OCI-LY7 (cell line): ENCODE measurements at places on chromosomes 12 and 14. TPM values are rescaled to one million over a fixed set of nuclear protein-coding genes. Genes with fewer than 3 reads are reported as not detected.
A peak's percentile ranks its signal among the peaks of the same experiment; 100 is the strongest.

MNAT1 gene
- 60.9 TPM in 2 replicates for total RNA-seq

GNB3 gene
- total RNA-seq = 20.4 and 23.7 TPM in 2 replicates

FITM1 gene
- total RNA-seq = 0.97 and 1.4 TPM in 2 replicates

TMCC3 gene
- total RNA-seq = 9.4 and 10.5 TPM in 2 replicates

RAB15 gene
- not detected in 2 replicates for total RNA-seq

RAB5B gene
- 47.2 and 50.5 TPM in 2 replicates for total RNA-seq

PLBD1 gene
- total RNA-seq = 0.61 TPM in 1 of 2 replicates, not detected in the other

DYNLL1 gene
- 296 and 321 TPM in 2 replicates for total RNA-seq

OLR1 gene
- total RNA-seq = not detected in 2 replicates

GRCh38 chr12:121050725-121051124, 11.7 kb upstream of the OASL start:
- no peak for DNase-seq

GRCh38 chr14:95668235-95668772, 17.9 kb upstream of the TCL1B start:
- peak; percentile 46 for DNase-seq

GRCh38 chr12:102371165-102371564, 109.2 kb downstream of the IGF1 start:
- no peak for DNase-seq

GRCh38 chr12:3250034-3250433, 172.9 kb downstream of the TSPAN9 start:
- DNase-seq = no peak

GRCh38 chr14:79627058-79627457, 584.2 kb downstream of the DIO2 start:
- no peak for DNase-seq

DNA sequence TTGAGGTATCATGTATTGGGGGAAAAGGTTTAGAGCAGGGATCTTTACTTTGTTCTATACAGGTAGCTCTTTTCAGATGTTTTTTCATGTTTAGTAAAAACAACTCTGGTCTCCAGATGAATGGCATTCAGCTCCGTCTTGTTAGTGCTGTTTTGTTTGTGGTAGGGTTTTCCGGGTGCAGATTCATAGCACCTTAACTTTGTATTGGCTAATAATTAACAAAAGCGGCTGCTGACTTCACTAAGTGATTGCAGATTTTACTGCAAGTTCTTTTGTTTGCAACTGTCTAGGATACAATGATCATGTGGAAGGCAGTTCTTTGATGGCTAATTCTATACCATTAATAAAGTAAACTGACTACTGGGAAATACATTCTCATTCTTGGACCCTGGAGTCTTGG, 32.2 kb upstream of the BHLHE41 start:
- no peak for DNase-seq

DNA sequence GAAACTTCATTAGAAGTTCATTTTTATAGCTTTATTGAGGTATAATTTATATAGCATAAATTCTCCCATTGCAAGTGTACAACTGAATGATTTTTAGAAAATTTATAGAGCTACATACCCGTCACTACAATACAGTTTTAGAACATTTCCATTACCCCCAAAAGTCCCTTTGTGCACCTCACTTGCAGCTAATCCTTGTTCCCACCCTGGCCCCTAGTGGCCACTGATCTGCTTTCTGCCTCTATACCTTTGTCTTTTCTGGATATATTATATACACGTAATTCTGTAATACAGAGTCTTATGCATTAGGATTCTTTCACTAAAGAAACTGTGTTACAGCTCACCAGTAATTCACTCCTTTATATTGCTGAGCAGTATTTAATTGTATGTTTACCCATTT, 145.1 kb upstream of the DIO2 start:
- DNase-seq = peak; percentile 3

- DNase-seq = no peak
Measured at GRCh38 chr12:91651728-91652127, 469.1 kb upstream of the DCN start.

- no peak for DNase-seq
Measured at GRCh38 chr12:45282411-45282810, 66.5 kb downstream of the ANO6 start.
